ENCODE measurements at places on chromosomes 12 and 14.

DNA sequence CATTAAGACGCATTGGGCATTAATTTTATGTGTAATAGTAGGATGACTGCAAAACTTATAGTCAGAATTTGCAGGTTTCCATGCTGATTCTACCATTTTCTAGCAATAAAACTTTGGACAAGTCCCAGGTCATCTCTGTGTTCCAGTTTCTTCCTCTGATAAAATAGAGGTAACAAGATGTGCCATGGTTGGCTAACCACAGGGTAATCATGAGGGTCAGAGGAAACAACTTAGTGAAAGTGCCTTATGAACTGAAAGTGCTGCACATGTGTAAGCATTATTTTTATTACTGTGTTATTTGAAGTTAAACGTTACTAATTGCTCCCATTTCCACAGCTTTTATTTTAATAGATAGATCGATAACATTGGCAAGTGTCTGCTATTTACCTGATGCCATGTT lies 21.1 kb downstream of the SMCO2 start:
- DNase-seq, result no peak

DNA sequence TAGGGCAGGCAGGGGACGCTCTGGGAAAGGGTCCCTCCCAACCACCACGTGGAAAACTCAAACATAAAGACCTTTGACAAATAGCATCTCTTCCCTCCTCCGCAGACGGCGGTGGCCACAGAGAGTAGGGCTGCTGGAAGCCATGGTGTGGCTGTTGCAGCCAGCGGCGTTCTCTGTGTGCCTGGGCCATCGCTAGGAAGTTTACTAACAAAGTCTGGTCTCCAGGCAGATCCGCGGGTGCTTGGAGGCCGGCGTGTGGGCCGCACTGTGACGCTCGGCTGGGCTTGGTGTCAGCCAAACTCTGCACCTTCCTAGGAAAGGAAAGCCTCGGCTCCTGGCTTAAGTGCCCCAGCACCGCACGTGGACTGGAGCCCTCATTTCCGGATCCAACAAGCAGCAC lies 65.6 kb downstream of the CCDC88C start:
- DNase-seq, result no peak

GRCh38 chr12:14272956-14273912 lies 92.2 kb upstream of the ATF7IP start:
- DNase-seq, result no peak

DNA sequence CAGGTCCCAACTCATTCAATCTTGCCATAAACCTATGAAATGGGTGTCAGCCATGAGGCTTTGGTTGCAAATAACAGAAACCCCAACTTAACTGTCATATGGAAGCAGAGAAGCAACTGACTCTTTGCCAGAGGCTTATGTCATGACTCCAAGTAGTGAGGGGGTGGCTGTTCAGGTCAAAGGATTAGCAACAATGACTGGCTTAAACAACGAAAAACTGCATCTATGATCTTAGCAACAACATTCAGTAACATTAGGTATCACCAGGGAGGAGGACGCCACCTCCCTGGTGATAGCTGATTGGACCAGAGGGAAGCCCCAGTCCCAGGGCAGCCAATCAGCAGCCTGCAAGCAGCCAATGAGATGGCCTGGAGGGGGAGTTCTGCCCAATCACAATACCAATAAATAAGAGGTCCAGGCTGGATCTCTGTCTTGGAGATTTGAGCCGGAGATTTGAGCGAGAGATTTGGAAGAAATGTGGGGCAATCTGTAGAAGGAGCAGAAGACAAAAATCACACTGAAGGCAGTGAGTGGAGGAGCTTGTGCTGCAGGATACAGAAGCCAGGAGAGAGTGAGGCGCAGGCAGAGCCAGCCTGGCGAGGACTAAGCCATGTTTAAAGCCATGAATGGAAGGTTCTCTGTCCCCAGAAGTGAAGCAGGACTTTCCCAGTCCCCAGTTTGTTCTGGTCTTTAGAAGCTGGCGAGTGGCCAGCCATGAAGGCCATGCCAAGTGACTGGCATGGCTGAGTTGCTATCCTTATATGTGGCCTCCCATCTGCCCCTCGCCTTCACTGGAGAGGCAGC lies 93.3 kb downstream of the CALM1 start:
- DNase-seq, result no peak

DNA sequence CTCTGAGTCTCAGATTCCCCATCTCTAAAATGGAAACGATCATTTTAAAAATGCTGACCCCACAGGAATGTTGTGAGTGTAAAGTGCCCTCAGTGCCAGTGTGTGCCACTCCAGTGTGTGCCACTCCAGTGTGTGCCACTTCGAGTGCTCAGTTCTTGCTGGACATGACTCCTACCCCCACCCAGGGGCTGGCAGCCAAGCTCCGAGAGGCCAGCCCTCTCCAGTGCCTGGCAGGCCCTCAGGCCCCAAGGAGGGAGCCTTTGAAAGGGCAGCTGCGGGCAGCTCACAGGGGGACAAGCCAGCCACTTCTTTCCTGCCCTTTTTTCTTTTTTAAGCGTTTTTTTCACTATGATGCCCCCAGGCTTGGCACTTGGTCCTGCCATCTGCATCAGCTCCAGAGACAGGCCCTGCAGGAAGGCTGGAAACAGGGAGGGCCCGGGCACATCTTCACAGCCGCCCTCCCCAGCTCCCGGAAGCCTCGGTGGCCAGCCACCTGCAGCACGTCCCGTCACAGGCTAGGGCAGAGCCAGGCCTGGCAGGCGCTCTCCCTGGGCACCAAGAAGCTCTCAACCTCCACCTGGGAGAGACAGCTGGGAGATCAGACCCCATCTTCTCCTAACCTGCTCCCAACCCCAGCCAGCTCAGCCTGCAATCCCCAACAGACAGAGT lies 29.8 kb downstream of the NCOR2 start:
- no peak for DNase-seq

DNA sequence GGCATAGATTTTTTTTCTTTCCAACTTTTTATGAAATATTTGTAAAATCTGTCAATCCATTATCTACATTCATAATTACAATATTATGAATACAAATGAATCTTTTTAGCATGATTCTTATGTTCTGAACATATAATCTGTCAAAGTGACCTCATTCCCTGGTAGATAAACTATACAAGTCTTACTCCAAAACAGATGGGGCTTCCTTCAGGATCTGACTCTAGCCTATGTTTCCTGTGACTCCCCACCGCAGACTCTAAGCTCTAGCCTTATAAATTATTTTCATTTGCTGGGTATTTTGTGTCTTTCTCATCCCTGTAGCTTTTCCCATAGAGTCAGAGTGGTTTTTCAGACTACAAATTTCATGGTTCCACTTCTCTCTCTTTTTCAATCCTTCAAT lies 202.1 kb upstream of the KITLG start:
- DNase-seq, result no peak
